ENCODE measurements at places on chromosomes 1 and 21.

- no peak for DNase-seq
Measured at GRCh38 chr21:20997636-20998455, at the start of gene NCAM2. NCAM2 (plus strand) TSS chr21:20998409.

- DNase-seq, result no peak
Measured at GRCh38 chr1:5297886-5298239, 643.5 kb downstream of the AJAP1 start.

- no peak for DNase-seq
Measured at GRCh38 chr1:243482141-243483022, 226.5 kb downstream of the SDCCAG8 start.

GRCh38 chr1:183859831-183860230 is 54.9 kb downstream of the RGL1 start:
- no peak for DNase-seq

GRCh38 chr1:45393718-45394302 is 53.6 kb upstream of the MUTYH start:
- DNase-seq, result no peak

- DNase-seq, result no peak
Measured at GRCh38 chr1:113999799-114000198, 20.5 kb downstream of the OLFML3 start.

DNA sequence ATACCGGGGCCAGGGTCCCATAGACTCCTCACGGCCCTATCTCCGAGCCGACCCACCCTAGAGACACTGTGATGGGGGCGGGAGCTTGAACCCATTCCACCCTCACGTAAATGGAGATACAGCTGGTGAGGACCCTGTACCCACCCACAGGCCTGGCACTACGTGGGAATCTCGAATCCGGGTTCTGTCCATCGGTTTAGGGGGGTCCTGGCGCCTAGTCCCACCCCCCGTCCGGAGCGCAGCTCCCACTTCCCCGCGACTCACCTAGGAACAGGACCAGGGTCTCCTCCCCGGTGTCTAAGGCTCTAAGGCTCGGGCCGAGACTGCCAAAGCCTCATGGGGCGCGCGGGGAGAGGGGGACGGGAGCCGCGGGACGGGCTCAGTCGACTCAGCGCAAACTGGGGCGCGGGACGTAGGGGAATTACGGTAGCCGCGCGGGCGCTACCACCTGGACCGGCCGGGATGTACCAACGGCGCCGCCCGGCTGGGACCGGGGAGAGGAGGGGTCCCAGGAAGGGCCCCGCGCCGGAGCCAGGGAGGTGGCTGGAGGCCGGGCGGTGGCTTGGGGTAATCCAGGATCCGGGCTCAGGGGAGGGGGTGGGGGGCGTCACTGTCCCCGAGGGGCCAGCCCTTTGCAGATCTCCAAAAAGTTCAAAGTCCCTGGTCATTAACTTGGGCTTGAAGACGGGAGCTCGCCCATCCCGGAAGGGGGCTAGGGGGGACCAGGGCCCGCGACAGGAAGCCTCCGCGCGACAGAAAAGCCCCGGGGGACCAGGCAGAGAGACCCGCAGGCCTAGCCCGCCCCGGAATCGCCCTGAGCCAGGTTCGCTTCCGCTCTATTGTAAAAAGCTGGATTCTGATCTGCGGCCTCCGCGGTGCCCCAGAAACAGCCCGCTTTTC is 1.0 kb downstream of the PLEKHG5 start:
- no peak for DNase-seq

DNA sequence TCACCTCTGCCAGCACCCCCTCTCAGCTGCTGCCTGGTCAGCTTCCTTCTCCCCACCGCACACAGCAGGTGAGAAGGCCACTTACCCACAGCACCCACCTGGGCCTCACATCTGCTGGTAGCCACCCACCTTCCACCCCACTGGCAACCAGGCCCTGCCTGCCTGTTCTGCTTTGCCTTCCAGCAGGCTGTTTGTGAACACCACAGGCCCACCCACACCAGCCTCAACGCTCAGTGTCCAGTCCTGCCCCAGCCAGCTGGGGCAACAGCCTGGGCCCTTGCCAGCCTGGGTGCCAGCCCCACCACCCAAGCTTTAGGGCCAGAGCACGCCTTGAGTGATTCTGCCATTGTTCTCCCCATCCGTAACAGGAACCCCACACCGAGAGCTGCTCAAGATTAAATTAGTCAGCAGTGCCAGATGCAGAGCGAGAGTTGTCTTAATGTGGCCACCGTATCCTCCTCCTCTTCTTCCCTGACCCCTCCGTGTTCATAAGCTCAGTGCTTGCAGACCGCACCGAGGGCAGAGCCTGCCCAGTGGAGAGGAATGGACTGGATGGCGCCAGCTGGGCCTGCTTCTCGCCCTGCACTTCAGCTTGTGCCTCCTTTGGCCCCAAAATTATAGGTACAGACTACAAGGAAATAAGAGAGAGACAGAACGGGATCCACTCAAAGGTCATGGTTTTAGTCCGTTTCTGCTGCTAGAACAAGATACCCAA is 120.3 kb upstream of the COL6A1 start:
- no peak for DNase-seq

GRCh38 chr1:100835866-100836842 is 58.5 kb downstream of the EXTL2 start:
- no peak for DNase-seq

DNA sequence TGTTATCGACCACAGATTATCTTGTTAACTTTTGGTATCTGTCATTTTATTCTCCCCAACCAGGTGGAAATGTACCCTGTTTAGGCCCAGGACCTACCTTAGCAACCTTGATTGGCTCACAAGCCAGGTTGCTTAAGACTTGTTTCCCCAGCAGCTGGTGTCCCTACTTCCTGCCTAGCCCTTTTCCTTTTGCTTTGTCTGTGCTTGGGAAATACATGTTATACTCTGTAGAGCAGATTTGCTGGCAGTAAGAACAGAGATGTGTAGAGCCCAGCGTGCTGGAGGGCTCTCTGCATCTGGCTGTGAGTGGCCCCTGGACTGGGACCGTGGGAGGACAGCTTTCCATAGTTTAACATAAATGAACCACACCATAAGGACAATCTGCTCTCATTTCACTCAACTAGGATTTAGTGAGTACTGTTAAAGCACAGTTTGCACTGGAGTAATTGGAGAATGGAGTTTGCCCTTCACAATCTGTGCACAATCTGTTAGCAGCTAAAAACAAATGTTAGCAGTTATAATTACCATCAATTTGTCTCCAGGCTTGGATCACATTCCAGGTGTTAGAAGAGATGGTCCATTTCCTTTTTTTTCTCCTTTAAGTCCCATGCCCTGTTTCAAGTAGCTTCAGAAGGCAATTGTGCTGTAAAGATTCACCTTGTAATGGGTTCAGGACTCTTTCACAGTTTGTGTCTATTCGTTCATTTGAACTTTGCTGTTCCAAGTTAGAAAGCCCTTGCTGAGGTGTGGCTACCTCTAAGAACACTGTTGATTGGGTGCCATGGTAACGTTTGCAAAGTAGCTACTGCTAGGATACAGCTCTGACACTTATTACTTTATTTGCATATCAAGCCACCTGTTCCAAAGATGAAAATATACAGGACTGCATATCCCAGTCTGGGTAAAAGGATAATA is at the start of gene APOBEC4:
Gene APOBEC4 (minus strand): TSS at position 770 of the 915 bp plus-strand sequence. CDS start 4,535 bp downstream, outside the sequence.
- DNase-seq, result no peak

DNA sequence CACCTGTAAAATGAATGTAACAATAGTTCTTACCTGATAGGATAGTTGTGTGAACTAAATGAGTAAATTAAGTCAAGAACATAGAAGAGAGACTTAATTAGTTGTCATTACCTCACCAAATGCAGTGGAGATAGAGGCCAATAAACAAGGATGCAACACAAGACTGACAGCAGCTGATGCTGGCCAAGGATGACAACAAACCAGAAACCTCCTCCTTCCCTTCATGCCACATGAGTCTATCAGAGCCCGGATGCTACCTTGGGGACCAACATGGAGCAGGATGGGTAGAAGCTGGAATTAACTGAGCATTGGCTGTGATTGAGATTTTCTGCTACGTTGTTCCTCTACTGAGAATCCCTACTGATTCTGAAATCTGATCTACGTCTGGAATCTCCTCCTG is 30.3 kb upstream of the USP1 start:
- no peak for DNase-seq

- no peak for DNase-seq
Measured at GRCh38 chr21:46142582-46143473, 12.6 kb downstream of the FTCD start.

DNA sequence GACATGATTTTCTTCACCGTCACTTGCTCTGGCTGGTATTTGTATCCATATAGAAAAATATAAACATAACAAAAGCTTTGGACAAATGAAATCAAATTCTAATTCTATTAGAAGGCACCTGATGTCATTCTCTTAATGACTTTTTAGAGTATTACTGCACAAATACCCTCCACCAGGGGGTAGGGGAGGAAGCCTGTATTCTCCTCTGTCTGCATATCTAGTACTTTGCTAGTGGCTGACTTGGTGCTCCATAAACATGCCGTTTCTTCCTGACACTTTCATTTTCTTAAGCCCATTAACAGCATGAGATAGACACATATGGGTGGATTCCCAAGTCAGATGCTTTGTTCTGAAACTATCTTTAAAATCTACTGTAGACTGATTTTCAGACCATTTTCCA is 20.6 kb upstream of the KCNJ15 start:
- no peak for DNase-seq

GRCh38 chr1:174519844-174520243 is 72.1 kb downstream of the GPR52 start:
- no peak for DNase-seq

GRCh38 chr1:181592255-181592859 is 109.0 kb downstream of the CACNA1E start:
- DNase-seq, result no peak

GRCh38 chr1:172906778-172907592 is 143.8 kb downstream of the TNFSF18 start:
- no peak for DNase-seq

GRCh38 chr1:209398313-209398991 is 185.1 kb upstream of the CAMK1G start:
- no peak for DNase-seq

DNA sequence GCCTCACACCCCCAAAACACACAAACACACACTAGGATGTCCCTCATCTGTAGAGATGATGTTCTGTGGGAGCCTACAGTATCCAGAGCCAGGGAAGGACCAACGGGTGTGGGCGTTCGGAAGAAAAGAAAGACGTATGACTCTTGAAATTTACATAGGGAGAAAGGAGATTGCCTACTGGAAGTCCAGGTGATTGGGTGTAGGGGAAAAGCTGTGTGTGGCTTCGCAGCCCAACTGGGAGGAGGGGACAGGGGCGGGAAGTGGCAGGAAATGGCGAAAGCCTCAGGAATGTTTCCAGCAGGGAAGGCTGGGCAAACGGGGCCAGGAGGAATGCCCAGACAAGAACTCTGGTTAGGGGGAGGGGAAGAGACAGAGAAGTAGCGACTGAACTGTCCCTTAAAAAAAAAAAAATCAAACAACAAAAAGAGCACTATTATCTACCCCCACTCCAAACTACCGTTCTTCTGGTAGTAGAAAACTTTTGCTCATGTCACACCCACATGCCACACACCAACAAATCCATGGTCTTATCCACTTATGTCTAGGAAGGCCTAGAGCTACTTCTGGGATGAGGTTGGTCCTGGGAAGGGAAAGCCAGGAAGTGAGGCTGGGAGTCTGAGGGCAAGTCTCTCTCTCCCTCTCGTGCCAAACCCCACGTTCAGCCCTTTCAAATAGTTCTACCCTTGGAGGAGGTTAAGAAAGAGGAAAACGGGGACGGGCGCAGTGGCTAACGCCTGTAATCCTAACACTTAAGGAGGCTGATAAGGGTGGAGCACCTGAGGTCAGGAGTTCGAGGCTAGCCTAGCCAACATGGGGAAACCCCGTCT is 1.8 kb upstream of the CKS1B start:
- DNase-seq, result peak; percentile 94

DNA sequence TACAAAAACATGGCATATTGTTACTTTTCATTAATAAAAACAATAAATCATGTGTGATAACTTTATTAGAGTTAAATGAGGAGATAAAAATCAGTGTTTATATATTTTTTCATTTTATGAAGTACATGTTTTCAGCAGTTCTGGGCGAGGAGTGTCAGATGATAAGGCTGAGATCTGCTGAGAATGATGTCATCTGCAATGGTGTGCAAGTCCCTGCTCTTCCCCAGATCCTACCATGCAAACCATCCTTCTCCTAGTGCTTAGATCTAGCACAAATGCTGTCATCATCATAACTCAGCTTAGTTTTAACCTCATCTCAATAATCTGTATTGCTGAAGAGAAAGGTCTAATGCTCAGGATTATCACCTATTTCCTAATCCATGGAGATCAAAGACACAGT is 214.4 kb upstream of the DAB1 start:
- DNase-seq, result no peak

GRCh38 chr1:206953626-206954025 is 7.4 kb upstream of the PIGR start:
- DNase-seq, result no peak

GRCh38 chr1:46131093-46131492 is 1.3 kb downstream of the PIK3R3 start:
- no peak for DNase-seq

GRCh38 chr21:15192243-15192642 is 127.4 kb upstream of the NRIP1 start:
- DNase-seq, result no peak

DNA sequence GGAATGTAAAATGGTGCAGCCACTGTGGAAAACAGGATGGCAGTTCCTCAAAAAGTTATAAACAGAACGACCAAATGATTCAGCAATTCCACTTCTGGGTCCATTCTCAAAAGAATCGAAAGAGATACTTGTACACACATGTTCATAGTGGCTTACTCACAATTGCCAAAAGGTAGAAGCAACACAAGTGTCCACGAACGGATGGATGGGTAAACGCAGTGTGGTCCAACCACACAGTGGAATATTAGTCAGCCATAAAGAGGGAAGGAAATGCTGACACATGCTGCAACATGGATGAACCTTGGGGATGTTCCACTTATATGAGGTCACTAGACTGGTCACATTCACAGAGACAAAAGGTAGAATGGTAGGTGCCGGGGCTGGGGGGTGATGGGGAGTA is 5.3 kb downstream of the KRTAP10-1 start:
- DNase-seq, result no peak

DNA sequence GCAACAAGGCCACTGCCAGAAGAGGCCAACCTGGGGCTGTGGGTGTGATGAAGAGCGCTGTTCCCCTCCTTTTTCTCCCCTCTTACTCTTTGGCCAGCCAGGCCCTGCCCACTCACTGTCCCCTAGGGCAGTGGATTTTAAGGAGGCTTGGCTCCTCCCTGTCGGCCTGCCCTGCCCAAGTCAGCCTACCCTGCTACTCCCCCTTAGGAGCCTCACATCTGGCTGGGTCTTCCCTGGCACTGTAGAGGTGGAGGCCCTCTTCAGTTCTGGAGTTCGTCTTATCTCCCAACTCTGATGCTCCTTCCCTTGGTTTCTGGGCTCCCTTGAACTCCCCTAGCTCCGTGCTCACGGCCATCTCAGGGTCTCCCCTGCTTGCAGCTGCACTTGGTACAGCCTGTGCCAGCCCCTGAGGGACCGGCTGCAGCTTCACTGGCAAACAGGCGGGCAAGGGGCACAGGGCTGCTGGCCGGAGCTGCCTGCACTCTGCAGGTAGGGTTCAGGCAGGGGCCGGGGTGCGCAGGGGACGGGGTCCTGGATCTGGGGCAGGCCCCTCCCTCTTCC is 4.0 kb downstream of the AMPD2 start:
- DNase-seq, result no peak
